ENCODE measurements at places on chromosomes 12 and 14.

- no peak for DNase-seq
These were observed 697 bp upstream of the GRIP1 start for GRCh38 chr12:66679461-66680084.

- no peak for DNase-seq
These were observed 675.5 kb upstream of the MGAT4C start for GRCh38 chr12:86931714-86932113.

- DNase-seq, result peak; percentile 76
These were observed at the start of gene MUCL1 for GRCh38 chr12:54853933-54854538. Gene MUCL1, plus strand, starts transcription at chr12:54854516. Its CDS starts 67 bp downstream, at chr12:54854583.

DNA sequence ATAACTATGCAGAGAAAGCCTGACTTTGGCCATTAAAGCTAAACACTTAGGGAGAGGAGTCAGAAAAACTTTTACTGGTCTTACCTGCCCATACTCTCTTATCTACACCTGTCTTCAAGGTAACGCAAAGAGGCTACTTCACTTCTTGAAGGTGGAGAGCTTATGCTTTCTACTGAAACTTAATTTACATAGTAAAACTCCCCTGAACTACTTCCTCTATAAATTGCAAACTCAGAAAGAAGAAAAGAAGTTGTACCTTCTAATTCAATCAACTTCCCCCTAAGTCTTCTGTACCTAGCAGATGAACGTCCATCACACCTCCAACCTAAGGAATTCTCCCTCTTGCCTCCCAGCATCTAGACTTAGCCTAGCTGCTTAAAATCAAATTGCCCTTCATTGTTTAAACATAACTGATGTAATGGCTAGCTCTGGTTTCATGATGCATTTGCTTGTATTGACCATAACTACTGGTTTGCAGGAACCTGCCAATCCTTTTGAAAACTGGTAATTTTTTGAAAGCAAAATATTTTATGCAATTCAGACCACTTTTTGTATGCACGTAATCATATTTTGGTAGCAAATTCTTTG, 87.7 kb downstream of the STON2 start:
- DNase-seq, result no peak

DNA sequence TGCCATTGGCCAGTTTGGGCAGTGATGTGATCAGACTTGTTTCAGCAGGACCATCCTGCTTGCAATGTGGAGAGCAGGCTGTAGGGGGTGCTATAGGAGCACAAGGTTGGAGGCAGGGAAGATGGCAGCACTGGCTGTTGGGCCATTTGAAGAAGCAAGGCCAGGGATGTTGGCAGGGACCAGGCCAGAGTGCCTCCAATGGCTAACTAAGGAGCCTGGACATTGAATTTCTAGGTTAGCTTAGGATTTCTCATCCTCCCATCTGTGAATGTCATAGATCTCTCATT, 23.5 kb downstream of the FGF23 start:
- DNase-seq, result peak; percentile 49

DNA sequence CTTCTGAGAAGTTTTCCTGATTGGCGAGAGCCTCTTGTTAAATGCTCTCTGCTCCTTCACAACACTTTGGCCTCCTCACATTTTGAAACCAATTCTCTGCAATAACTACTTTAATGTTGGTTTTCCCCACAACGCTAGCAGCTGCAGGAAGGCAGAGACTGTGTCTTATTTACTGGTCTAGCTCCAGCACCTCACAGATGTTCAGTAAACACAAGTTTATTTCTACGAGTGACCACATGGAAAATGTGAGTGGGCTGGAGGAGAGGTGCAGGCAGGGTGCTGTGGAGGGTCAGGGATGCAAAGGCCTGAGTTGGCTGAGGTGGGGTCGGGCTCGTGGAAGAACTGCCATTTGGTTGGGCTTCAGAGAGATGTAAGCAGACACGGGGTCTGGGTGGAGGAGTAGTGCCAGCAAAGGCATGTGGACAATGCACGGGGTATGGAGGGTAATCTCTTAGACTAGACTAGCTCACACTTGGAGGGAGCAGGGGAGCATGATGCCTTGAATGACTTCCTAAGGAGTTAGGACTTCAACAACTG, 117.4 kb upstream of the RTL1 start:
- no peak for DNase-seq

DNA sequence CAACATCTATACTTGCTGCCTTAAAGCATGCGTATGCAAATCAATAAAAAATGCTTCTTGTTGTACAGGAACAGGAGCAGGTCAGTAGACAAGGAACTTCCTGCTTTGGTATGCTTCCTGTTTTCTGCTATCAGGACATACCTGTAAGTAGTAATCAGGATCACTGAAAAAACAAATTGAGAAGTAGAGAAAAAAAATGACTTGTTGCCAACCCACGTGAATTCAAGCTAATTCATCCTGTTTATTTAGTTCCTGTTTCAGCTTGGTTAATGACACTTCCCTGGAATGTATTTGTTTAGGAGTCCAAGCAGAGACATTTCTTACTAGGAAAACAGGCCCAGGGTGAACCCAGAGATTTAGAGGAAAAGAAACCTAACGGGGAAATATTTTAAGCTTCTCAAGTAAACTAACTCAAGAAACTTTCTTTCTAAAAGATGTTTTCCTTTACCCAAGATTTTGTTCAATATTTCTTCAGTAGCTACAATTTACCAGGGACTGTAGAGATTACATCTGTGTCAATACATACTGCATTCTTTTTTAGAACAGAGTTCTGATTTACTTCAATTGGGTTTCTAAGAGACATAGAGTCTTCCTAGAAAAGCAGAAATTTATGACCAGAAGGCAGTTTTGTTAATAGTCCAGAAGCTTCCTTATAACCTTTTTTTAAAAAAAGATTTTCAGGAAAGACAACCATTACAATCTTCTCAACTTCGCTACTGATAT, 124.2 kb downstream of the PAWR start:
- DNase-seq, result no peak

GRCh38 chr12:91177381-91177780, 5.2 kb downstream of the DCN start:
- DNase-seq, result no peak

- no peak for DNase-seq
These were observed 784.7 kb upstream of the FBXO33 start for GRCh38 chr14:40216976-40217375.

GRCh38 chr14:102548616-102549240, 39.2 kb upstream of the ANKRD9 start:
- no peak for DNase-seq

DNA sequence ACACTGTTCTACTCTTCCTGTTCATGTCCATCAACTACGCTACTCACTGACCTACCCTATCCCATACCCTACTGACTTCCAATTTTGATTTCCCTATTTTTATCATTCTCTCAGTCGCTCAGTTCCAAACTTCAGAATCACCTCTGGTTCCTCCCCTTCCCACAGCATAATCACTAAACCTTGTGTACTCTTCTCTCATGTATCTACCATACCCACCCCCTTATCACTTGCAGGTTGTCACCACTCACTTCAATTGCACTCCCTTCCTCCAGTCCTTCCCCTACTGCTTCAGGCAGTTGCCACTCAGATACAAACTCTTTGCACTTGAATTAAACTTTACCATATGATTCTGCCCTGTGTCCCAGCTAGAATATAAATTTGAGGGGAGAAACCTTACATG, 6.3 kb downstream of the RACGAP1 start:
- no peak for DNase-seq

- peak; percentile 60 for DNase-seq
These were observed 173.2 kb upstream of the MYL2 start for GRCh38 chr12:111093428-111094142.

DNA sequence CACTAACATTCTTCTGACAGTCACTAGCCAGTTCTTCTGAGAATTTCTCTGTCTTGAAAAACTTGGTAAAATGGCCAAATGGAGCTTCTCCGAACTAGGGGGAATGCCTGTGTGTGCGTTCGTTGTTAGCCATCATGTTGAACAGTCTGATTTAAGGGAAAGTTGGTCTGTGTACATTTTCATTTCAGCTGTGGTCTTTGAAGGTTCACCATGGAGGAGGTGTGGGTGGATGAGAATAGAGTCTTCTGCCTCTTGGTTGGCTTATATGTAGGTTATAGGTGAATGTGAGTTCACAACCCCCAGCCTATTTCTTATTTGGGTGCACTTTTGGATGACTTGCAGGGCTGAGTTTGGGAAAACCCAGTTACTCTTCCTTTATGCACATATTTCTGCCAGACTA, 12.9 kb downstream of the ETV6 start:
- DNase-seq, result no peak

DNA sequence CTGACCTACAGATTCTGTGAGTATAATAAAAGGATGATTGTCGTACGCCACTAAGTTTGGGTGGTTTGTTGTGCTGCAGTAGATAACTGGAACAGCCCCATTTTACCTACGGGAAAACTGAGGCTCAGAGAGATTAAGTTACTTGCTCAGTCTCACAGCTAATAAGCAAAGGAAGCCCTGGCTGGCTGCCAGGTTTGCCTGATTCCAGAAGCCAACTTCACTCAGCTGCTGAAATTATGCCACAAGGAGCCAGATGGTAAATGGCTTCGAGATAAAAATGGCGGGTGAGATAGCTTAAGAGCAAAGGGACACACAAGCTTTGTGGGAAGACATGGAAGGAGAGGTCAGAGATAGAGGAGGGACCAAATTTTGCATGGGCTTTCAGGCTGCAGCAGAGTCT, 191.5 kb upstream of the NOS1 start:
- no peak for DNase-seq

GRCh38 chr12:24396224-24396623, 446.8 kb upstream of the SOX5 start:
- no peak for DNase-seq

DNA sequence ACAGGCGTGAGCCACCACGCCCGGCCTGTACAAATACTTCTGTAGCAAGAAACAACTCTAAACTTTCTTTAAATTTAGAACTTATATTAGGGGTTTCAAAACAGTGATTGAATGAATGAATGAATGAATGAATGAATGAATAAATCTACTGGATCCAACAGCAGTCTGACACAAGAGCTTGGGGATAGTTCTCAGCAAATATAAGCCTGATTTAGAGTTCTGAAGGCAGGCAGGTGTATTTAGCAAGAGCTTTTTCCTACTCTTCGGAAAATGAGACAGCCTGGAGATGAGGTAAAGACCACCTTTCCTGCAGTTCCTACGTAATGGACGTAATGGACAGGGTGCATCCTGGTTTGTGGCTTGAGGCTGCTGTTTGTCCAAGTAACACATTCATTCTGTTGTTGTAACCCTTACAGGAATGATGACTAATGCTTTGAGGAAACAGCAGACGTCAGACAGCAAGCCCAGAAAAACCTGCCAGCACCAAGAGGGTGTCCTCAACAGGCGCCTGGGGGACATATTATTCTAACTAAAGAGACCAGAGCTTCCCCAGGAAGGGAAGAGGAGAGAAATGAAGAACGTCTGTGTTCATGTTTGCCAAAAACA, 277.4 kb upstream of the SOX5 start:
- no peak for DNase-seq

- DNase-seq, result no peak
These were observed 31.5 kb downstream of the ZFP36L1 start for GRCh38 chr14:68761391-68761790.

DNA sequence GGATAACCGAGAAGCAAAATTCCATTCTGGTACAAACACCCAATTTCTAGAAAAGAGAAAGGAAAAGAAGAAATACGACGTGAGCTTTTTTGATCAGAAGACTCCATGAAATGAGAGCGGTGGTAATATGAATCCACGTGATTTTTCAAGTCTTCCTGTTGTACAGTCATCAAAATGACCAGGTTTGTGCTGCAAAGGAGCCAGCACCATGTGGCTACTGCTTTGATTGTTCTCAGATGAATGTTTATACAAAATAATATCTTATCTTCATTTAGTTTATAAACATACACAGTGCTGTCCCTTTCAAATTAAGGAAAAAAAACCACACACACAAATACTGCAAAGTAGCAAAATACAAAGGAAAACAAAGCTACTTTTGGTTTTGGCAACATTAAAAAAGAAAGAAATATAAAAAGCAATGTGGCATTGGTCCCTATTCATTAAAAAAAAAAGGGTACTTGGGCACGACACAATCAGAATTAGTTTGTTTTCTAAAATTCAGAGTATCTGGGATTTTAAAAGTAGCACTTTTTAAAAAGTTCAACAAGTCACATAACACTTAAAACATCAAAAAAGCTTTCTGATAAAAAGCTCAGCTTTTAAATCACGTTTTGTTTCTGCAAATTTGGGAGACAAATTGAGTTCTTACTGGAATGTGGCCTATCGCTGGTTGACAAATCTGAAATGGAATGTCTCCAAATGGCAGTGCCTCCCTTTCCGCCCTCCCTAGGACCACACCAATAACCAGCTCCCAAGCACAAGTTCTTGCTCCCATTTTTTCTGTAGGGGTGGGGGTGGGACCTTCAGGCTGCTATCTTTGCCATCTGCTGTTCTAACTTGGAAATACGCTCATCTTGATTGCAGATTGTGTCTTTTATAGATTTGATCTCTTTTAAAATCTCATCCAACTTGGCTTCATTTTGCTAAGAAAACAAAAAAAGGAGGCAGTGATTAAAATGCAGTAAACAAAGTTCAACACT, 13.2 kb upstream of the SELPLG start:
- DNase-seq, result no peak

- DNase-seq, result peak; percentile 53
These were observed 1.9 kb downstream of the DUSP16 start for GRCh38 chr12:12560587-12561370.

GRCh38 chr12:109166371-109166770, 50.0 kb downstream of the ACACB start:
- DNase-seq, result no peak

GRCh38 chr14:32560209-32560857, 231.2 kb downstream of the AKAP6 start:
- DNase-seq, result peak; percentile 27

- no peak for DNase-seq
These were observed 30.9 kb upstream of the IRF2BPL start for GRCh38 chr14:77059276-77059915.

GRCh38 chr14:79986251-79986650, 225.1 kb downstream of the DIO2 start:
- no peak for DNase-seq

DNA sequence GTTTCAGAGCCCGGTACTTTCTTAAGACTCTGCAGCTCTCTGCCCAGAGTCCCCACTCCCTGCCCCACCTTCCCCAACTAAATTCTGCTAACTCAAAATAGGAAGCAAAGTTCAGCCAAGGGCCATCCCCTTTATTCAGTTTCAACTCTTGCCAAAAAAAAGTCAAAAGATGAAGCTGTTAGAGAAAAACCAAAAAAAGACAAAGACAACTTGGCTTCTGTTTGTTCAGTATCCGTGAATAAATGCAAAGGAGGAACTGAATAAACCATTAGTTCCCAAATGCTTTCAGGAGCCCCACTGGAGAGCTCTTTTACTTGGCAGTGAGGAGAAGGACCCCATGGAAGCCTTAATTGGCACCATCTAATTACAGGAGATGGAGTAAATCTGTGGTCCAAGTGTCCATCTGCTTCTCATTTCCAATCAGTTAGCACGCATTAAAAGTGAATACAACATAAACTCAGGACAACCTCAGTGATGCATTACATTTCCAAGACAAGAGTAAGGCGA, 155.4 kb upstream of the GZMB start:
- no peak for DNase-seq

- DNase-seq, result no peak
These were observed 60.8 kb downstream of the SLC24A4 start for GRCh38 chr14:92383805-92384204.
